Stimulated activated CD8-positive, alpha-beta memory T cell treated with anti-CD3 and anti-CD28 coated beads, Interleukin-7, amount 100 ng/mL, for 1 hour (primary cell): ENCODE measurements at places on chromosomes 6 and 20.

DNA sequence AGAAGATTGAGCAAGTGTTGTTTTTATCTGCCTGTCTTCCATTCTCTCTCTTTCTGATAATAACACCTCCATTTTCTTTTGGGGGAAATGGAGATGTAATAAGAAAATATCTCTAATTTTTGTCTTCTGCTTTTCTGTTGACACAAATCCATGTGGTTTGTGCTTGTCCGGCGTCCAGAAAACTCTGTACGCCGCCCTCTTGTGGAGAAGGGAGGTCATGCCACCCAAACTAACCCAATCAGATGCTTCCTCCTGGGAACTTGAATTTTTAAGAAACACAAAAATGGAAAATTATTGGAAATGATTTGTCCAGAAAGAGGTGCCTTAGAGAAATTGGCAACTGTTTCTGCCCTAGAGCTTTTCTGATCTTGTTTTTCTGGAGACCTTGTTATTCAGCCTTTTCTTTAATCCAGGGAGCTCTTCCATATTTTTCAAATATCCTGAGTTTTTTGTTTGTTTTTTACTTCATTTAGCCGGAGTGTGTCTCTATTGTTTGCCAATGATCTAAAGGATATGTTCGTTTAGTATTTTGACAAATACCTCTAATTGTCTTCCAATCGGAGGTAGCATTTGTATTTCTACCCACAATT, 17.8 kb upstream of the FNDC1 start:
- DNase-seq, result peak; percentile 4

- no peak for DNase-seq
These were observed 25.3 kb downstream of the ACSS1 start for GRCh38 chr20:25032478-25033264.

- DNase-seq, result no peak
These were observed 418.5 kb upstream of the BTBD3 start for GRCh38 chr20:11499101-11499634.

DNA sequence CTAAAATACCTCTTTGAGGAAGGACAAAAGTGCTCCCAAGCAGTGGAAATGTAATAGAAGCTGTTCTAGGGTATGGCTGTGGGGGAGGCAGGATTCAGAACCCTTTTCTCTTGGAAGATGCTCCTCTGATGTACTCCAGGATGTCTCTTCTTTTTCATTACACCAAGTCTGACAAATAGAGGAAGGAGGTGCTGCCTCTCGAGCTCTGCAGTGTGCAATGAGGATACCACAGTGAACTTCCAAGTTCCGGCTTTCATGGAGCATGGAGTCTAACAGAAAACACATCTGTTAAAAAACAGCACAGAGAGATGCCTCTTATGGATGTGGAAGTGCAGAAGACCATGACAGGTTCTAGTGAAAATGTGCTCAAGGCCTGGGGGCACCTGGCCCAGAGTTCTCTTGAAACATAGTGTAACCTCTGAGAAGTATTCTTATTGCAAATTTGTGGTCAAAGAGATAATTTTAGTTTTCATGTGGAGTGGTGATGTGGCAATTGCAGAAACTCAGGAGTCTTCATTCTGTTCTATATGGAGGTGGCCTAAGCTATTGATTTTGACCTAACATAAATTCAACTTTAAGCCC, 362.0 kb upstream of the CITED2 start:
- DNase-seq, result no peak

DNA sequence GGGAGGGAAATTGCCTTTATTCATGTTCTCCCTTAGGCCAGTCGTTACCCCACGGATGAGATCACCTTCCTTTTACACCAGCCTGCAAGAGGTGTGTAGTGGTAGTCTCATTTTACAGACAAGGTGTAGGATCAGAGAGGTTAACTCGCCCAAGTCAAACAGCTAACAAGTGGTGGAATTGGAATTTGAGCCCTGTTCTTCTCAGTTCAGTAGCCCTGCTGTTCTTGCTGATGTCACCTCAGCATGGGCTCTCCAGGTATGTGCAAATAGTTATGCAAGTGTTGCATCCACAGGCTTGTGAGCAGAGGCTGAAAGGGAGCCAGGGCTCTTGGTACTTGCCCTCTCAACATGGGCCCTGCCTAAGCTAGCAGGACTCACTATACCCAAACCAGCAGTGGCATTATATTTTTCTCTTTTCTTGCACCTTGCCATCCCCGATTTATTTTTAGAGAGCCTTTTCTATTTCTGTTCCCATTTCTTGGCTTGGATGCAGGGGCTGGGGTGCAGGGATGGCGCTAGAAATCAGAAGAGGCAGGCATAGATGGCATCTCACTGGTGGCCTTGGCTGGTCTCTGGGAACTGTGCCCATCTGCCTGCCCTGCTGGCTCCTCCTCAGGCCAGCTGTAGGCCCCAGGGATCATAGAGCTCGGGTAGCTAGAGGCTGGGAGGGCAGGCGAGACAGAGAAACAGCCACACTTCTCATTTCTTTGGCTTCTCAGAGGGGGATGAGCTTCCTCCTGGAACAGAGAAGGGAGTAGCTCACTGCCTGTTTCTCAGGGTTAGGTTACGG, 18.2 kb downstream of the PPARD start:
- DNase-seq, result no peak

DNA sequence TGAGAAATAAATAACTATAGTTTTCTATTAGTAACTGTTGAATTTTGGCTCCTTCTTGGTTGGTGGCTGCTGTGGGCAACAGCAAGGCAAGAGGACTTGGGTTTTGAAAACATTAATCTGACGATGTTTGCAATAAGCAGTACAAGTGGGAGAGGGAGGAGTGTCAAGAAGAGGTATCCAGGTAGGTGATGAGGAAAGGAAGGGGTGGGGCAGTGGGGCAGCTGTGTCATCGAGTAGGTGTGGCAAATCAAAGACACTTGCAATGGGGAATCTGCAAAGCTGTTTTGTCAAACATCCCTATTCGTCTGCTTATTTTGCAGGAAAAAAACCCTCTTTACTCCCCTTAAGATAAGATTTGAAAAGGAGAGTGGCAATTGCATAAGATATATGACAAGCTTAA, 171.9 kb upstream of the MAP3K7 start:
- DNase-seq, result no peak

GRCh38 chr20:6583134-6583738, 184.2 kb upstream of the BMP2 start:
- no peak for DNase-seq
